ENCODE measurements at places on chromosomes 6 and 20.
A peak's percentile ranks its signal among the peaks of the same experiment; 100 is the strongest.

DNA sequence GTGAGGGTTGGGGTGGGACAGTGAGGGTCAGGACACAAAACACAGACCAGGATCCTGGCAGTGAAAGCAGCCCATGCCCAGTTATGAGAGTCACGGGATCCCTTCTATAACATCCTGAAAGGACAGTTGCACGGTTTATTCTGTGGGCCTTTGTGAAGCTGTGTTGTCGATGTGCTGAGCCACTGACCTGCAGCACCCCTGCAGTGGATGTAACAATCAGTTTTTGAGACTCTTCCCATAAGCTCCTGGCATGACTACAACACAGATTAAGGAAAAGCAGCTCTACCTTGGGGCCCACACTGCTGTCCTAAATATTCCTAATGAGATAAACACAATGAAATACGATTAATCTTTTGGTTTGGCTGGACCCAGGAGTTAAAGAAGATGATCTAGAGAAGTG, 3.7 kb downstream of the PYGB start:
- no peak for DNase-seq

- no peak for DNase-seq
These were observed 240.0 kb downstream of the ANKRD60 start for GRCh38 chr20:57988422-57988821.

DNA sequence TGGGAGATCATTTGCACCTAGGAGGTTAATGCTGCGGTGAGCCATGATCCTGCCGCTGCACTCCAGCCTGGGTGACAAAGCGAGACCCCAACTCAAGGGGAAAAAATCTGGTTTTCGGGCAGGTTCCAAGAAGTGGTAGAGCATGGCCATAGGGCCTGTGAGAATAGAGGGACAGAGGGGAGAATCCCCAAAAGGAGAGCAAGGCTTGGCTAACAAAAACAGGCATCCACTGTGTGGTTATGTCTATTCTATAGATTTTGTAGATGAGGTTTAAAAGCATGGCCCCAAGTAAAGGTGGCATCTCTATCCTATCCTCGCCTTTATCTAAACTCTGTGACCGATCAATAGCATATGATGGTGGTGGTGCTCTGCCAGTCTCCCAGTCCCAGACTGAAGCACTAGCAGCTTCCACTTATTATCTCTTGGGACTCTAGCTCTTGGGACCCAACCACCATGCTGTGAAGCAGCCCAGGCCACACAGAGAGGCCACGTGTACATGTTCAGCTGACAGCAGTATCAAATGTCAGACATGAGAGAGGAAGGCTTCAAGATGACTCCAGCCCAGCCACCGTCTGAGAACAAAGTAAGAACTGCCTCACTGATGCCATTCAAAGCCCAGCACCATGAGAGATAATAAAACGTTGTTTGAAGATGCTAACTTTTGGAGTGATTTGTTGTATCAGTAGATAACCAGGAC, 27.7 kb downstream of the EIF2S2 start:
- DNase-seq, result no peak

- no peak for DNase-seq
These were observed 63.0 kb downstream of the RIPOR3 start for GRCh38 chr20:50628332-50628731.

- no peak for DNase-seq
These were observed 46.5 kb upstream of the SHLD1 start for GRCh38 chr20:5703681-5704101.

GRCh38 chr20:5433352-5433751, 116.6 kb upstream of the PROKR2 start:
- no peak for DNase-seq

DNA sequence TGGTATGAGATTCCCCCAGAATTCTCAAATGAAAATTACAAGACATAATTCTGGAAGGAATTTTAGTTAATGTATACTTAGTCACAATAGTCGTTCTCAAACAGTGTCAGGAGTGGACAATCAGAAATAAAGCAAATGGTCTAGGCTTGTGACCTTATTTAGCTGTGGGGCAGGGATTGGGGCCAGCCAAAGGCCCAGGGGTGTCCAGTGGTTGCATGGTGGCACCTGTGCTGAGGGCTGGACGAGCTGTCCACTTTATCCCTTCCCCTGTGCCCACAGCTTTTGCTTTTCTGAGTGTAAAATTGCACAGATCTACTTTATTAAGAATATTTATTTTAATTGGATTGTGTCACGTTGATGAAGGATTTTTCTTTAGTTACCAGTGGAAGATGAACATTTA, 195.0 kb downstream of the ARID1B start:
- DNase-seq, result no peak

DNA sequence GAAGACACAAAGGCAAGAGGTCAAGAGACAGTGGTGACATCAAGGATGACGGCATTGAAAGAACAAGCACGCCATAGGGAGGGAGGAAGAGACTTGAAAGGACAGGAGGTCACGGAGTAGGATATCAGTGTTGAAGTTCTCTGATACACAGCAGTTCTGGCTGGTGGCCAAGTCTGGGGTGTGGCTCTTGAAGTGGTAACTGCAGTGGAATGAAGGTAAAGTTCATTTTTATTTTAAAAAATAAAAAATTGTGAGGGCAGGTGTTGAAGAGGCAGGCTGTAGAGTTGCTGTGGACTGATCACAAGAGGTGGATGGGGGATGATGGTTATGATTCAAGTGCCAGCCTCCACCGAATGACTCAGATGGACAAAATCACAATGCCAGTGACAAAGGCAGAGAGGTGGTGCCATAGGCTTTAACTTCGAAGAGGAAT, 53.2 kb upstream of the BMP2 start:
- no peak for DNase-seq

- no peak for DNase-seq
These were observed 93.4 kb downstream of the QKI start for GRCh38 chr6:163507965-163508364.

DNA sequence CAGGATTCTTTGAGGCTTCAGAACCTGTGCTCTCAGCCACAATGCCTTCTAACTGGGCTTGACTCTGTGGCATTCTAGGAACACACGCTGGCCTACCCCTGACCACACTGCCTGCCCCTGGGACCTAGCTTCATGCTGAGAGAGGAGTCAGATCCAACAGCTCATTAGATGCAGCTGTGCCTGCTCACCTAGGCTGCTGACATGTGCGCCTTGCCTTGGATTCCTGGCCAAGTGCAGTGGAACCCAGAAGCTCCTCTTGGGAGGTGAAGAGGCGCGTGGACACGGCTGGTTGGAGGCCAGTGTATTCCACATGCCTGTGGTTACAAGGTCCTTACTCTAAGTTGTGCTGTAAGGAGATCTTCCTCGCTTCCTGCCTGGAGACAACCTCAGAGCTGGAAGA, 24.7 kb upstream of the KCNK16 start:
- no peak for DNase-seq

DNA sequence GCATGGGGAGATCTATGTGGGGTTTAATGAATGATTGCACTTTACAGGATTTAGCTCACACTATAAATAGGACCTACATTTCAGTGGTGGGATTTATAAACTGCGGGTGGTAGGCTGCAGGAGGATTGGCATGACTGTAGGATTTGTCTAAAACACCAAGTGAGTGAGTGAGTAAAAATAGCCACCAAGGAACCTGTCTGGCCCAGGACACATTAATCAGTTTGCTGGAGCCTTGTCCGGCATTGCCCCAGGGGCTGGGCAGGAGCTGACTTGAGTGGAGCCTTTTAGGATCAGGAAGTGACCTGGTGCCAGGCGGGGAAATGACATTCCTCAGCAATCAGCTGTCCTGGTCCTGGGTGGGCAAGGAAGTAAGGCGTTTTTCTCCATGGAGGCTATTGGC, 278.7 kb upstream of the PRND start:
- DNase-seq, result no peak

DNA sequence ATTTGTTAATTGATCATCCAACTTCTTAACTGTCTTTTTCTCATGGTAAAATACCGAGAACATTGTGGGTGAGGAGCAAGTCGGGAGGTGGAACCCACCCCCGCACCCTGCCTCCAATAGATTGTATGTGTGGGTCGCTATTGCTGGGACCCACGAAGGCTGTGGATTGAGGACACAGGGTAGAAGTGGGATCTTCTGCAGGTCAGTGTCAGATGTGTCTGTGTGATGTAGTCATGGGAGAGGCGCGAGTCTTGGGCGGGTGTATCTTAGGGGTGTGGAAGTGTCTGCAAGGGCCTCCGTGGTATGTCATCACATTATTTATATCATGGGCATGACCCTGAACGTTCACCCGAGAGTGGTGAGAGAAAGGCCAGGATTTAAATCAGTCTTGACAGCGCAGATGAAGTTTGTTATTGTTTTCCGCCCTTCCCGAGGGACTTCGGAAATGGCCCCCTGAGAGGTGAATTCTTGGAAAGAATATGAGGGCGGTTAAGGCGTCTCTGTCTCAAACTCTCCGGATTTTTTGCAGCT, 472 bp upstream of the PAQR8 start:
- DNase-seq, result peak; percentile 35

DNA sequence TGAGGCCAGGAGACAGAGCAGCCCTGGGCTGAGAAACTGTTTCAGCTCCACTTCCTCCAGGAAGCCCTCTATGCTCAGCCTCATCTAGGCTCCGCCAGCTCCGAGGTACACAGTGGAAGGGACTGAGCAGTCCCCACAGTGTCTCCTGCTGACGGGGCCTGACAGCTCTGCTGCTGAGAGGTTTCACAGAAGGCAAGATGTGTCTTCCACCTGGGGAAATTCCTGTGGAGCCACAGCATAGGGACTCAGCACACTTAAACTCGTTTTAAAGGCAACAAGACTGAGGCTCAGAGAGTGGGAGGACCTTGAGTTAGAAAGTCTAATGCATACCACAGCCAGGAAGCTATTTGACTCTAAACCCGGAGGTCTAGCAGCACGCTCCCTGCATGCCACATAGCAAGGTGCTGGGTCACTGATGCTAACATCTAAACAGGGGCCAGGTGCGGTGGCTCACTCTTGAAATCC, 6.8 kb downstream of the ADA start:
- DNase-seq, result no peak

- DNase-seq, result no peak
These were observed 19.3 kb upstream of the NEDD9 start for GRCh38 chr6:11251553-11252360.

DNA sequence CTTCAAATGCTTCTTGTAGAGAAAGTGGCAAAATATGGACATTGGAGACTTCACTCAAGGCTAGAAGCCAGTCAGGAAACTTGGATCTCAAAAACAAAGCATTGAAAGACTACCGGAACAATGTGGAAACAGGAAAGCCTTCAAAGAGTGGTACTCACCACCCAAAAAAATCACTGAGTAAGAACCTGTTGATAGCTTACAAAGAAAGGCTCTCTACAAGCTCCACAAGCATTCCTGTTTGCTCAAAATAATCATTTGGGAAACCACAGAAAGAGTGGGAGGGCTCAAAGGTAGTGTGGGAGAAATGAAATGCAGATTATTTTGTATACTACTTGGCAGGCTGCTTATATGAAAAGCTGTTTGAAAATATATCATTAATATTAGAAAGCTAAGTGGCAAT, 9.5 kb upstream of the DST start:
- DNase-seq, result no peak

- DNase-seq, result no peak
These were observed 1.5 kb downstream of the REPS1 start for GRCh38 chr6:138986578-138986977.

- no peak for DNase-seq
These were observed 36.5 kb downstream of the DZANK1 start for GRCh38 chr20:18430172-18430826.

DNA sequence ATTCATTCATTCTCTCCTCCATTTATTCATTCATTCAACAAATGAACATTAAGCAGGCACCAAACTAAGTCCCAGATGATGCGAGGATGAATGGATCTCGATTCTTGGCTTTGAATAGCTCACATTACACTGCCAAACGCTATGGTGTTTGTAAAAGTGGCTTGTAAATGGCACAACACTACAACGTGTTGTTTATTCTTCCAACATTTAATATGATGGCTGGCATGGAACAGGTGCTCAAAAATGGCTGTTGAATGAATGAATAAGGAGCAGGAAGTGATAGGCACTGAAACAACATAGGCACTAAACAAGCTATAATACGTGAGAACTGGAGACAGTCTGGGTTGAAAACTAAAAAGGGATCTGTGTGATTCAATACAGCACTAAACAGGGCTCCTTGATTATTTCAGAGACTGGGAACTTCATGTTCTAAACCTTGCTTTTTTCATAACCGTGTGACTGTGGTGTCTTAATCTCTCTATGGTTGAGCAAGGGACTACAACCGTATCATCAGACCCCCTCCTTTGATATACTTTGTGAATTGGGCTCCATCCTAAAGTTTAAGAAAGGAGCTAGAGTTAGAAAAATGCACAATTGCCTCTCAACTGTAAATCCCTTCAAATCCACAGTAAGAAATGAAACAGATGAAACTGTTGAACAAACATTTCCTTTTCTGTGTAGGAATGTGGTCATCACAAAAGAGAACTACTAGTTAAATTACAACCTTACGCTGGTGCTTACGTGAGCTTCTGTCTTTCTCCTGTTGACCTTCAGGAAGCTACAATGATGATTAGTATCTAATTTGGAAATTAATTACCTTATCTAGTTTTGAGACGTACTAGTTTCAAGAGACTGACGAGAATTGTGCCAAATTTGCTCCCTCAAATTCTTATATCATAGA, 16.9 kb upstream of the SLC16A10 start:
- DNase-seq, result no peak

- no peak for DNase-seq
These were observed 74.4 kb upstream of the RIPOR2 start for GRCh38 chr6:25010176-25010575.

- no peak for DNase-seq
These were observed 33.0 kb downstream of the RPP40 start for GRCh38 chr6:4970739-4971395.

Measured in activated CD4-positive, CD25-positive, alpha-beta regulatory T cell treated with anti-CD3 and anti-CD28 coated beads, Interleukin-2, amount 50 U/mL, for 72 hours (primary cell).